Activated CD4-positive, alpha-beta T cell treated with anti-CD3 and anti-CD28 coated beads, Interleukin-2, amount 10 ng/mL, durations not matched to agents 24 days and 14 days (primary cell): ENCODE measurements at places on chromosomes 16 and 17. TPM values are rescaled to one million over a fixed set of nuclear protein-coding genes. Genes with fewer than 3 reads are reported as not detected.

GRCh38 chr16:57995721-57996405, 4.6 kb downstream of the ZNF319 start:
- H3K4me1 ChIP-seq = peaks cover 32% of the 10 kb centered on the region
- H3K4me3 ChIP-seq = no peak overlapping the region
- DNase-seq = no peak
- no peaks in the 10 kb centered on the region for H3K27me3 ChIP-seq
- H3K27ac ChIP-seq = no peak overlapping the region

CDH13 gene
- not detected in 2 replicates for total RNA-seq

- H3K27ac ChIP-seq = no peak overlapping the region
- DNase-seq = no peak
- no peak overlapping the region for H3K4me3 ChIP-seq
- no peaks in the 10 kb centered on the region for H3K36me3 ChIP-seq
Observed at GRCh38 chr16:88334778-88335720, 47.7 kb upstream of the ZNF469 start.

KRTAP9-8 gene
- not detected in 2 replicates for total RNA-seq

DNA sequence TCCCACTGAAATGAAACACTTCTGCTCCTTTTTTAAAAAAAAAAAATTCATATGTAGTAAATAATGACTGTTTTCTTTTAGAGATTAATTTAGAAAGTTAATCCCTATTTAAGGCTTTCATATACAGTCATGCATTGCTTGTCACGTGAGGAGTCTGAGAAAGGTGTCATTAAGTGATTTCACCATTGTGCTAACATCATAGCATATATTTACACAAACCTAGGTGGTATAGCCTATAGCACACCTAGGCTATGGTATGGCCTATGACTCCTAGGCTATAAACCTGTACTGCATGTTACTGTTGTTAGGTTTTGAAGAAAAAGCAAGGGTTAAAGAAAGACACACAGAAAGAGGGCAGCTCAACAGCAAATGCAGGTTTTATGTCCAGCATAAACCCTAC, 13.7 kb downstream of the PPY start:
- H3K4me1 ChIP-seq = peaks cover 17% of the 10 kb centered on the region
- DNase-seq = no peak
- H3K27ac ChIP-seq = no peak overlapping the region
- H3K27me3 ChIP-seq = peaks cover 23% of the 10 kb centered on the region
- no peak overlapping the region for H3K4me3 ChIP-seq

SMTNL2 gene
- not detected in 2 replicates for total RNA-seq

- no peaks in the 10 kb centered on the region for H3K27me3 ChIP-seq
- H3K4me3 ChIP-seq = no peak overlapping the region
- H3K36me3 ChIP-seq = no peaks in the 10 kb centered on the region
- peak; percentile 72 for DNase-seq
Observed at GRCh38 chr17:72931163-72931562, 161.3 kb downstream of the SLC39A11 start.

DNA sequence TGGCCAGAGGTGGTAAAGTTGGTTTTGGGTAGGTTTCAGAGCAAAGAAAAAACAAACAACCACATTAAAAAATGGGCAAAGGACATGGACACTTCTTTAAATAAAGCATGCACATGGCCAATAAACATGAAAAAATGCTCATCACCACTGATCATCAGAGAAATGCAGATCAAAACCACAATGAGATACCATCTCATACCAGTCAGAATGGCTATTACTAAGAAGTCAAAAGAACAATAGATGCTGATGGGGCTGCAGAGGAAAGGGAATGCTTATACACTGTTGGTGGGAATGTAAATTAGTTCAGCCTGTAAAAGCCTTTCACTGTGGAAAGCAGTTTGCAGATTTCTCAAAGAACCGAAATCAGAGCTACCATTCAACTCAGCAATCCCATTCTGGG, 598.4 kb upstream of the SOX9 start:
- no peak overlapping the region for H3K4me3 ChIP-seq
- no peaks in the 10 kb centered on the region for H3K4me1 ChIP-seq
- no peaks in the 10 kb centered on the region for H3K27me3 ChIP-seq
- no peaks in the 10 kb centered on the region for H3K36me3 ChIP-seq
- H3K27ac ChIP-seq = no peak overlapping the region
- no peak for DNase-seq

KCNJ18 gene
- total RNA-seq = not detected in 2 replicates

MPP3 gene
- total RNA-seq = 0.63 TPM in 1 of 2 replicates, not detected in the other

- peaks cover 3% of the 10 kb centered on the region for H3K4me1 ChIP-seq
- H3K27ac ChIP-seq = no peak overlapping the region
- no peak overlapping the region for H3K4me3 ChIP-seq
- DNase-seq = no peak
- no peaks in the 10 kb centered on the region for H3K27me3 ChIP-seq
- no peaks in the 10 kb centered on the region for H3K36me3 ChIP-seq
Observed at GRCh38 chr16:73735018-73735417, 561.6 kb upstream of the PSMD7 start.

DNA sequence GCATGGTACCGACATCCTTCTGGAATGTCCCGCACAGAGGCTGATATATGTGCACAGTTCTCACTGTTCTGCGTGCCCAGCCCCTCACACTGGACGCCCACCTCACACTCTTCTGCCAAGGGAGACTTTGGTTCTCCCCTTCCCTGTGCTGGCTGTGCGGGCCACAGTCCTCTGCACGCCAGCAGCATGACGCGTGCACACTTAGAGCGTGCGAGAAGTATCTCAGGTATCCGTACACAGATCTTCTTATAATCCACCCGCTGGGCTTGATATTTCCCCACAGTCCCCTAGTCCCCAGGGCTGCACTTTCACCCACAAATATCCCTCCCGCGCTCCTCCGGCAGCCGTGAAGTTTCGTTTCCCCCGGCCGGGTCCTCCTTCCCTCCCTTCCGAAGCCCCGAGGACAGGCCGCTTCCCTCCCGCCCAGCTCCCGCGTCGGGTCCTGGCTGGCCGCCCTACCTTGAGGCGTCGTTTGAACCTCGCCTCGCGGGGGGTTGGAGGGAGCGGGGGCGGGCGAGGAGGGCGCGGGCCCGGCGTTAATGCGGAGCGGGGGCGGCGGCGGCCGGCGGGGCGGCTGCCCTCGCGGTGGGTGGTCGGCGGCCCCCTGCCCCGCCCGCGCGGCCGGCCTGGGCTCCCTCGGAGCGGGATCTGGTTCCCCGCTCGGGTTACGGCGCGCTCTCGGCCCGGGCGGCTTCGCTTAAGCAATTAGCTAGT, 5.0 kb upstream of the FOXF1 start:
- H3K27ac ChIP-seq = no peak overlapping the region
- no peak overlapping the region for H3K4me3 ChIP-seq

GRCh38 chr17:10775058-10775457, 28.8 kb downstream of the TMEM238L start:
- no peak for DNase-seq
- no peaks in the 10 kb centered on the region for H3K27me3 ChIP-seq
- no peak overlapping the region for H3K27ac ChIP-seq
- H3K36me3 ChIP-seq = no peaks in the 10 kb centered on the region
- no peaks in the 10 kb centered on the region for H3K4me1 ChIP-seq
- no peak overlapping the region for H3K4me3 ChIP-seq

ACSM3 gene
- 2.7 and 3.5 TPM in 2 replicates for total RNA-seq

DNA sequence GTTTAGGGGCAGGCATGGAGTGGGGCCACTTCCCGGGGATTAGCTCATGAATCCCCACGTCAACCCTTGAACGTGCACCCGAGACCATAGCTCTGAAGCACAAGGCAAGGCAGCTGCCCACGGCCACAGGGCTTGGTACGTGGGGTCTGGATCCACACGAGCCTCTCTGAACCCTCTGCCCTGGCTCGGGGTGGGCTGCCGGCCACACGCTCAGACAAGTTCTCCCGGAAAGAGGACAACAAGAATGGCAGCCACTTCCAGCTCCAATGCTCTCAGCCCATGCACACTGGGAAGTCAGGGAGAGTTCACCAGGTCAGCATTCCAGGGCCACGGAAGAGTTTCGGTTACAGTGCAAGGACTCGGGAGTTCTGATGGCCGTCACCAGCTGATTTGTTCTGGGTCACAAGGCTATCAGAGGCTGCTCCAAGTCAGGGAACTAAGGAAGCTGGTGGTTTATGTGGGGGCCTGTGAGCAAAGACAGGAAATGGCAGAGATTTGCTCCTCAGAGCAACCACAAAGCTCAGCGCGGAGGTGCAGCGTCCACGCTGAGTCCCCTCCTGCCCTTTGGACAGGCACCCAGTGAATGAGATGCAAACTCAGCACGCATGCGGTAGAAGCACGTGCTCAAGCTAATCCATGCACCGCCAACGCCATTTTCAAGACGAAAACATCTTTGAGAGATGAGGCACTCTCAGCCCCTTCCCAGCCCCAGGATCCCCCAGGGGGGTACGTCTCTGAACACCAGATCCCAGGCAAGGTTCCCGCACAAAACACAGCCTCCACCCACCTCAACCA, 356.4 kb downstream of the FOXL1 start:
- no peak overlapping the region for H3K27ac ChIP-seq
- DNase-seq = no peak
- no peaks in the 10 kb centered on the region for H3K36me3 ChIP-seq
- peaks cover 2% of the 10 kb centered on the region for H3K4me1 ChIP-seq

DNA sequence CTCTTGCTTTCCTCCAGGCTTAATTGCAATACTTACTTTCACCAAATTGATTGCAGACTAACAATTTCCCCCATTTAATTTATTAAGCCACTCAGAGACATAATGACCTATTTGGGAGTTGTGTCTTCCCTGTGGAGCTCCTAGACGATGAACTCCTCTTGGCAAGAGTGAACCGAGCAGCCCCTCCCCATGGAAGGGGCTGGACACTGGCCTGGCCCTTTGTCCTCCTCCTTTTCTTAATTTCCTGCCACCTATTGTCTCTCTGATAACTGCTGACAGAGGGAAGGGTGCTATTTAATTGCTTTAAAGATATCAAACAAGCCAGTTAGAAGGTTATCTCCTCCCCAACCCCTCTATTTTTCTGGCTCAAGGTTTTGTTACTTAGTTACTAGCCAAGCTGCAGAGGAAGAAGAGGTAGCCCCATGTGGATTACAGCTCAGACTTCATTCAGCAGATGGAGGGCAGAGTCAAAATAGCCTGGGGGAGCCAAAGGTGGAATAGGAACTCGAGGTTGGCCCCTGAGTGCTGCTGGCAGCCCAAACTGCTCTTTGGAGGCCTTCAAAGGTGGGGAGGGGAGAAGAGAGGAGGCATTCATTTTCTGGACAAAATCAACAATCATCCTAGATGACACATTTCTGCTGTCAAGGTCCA, 3.7 kb upstream of the SSTR2 start:
- H3K4me1 ChIP-seq = peaks cover 11% of the 10 kb centered on the region
- no peaks in the 10 kb centered on the region for H3K36me3 ChIP-seq
- DNase-seq = no peak
- H3K27me3 ChIP-seq = peaks cover 49% of the 10 kb centered on the region
- no peak overlapping the region for H3K4me3 ChIP-seq

DNA sequence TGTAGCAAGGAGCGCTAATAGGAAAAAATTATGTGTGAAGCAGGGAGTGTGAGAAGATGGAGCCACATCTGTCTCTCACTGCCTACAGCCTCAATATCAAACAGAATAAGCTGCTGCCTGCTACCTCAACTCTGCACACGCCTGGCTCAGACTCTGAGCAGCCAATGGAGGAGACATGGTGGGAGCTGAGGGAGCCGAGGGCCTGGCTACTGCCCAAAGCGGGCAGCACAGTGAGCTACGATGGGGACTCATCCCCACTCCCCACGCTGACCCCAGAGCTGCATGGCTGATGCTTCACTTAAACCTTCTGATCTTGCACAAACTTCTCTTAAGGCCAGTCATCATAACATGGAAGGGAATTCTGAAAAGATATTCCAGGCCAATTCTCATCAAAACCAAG, 11.1 kb upstream of the FLYWCH2 start:
- DNase-seq = no peak
- peaks cover 4% of the 10 kb centered on the region for H3K27me3 ChIP-seq
- H3K4me1 ChIP-seq = peaks cover 7% of the 10 kb centered on the region

GRCh38 chr17:29007860-29008455, 2.1 kb upstream of the SEZ6 start:
- no peak overlapping the region for H3K27ac ChIP-seq
- peaks cover 5% of the 10 kb centered on the region for H3K4me1 ChIP-seq
- DNase-seq = no peak
- peaks cover 53% of the 10 kb centered on the region for H3K27me3 ChIP-seq
- no peak overlapping the region for H3K4me3 ChIP-seq
- no peaks in the 10 kb centered on the region for H3K36me3 ChIP-seq

DNA sequence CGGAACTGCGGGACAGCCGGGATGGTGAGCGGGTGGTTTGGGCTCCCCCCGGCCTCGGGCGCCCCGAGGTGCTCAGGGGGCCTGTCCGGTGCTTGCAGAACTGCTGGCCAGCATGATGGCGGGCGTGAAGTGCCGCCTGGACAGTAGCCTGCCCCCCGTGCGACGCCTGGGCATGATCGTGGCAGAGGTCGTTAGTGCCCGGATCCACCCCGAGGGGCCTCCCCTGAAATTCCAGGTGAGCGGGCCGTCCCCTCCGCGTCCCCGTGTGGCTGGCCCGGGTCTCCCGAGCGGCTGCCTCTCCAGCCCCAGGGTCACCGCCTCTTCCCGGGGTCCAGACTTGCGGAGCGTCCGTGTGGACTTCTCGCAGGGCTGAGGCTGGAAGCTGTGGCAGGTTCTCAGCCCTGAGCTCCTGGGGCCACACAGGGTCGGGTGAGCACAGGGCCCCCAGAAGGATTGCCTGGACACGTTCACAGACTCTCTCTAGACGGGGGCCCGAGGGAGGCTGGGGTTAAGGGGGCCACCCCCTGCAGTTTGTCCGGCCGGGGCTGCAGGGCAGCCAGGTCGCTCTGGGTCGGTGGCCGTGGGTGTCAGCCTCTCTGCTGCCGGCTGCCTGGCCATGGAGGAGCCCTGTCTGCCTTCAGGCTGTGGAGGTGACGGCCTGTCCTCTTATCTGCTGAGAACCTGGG, 7.4 kb downstream of the TELO2 start:
- H3K27ac ChIP-seq = no peak overlapping the region
- peaks cover 19% of the 10 kb centered on the region for H3K36me3 ChIP-seq
- no peaks in the 10 kb centered on the region for H3K4me1 ChIP-seq
- DNase-seq = no peak
- H3K27me3 ChIP-seq = no peaks in the 10 kb centered on the region

KRTAP9-2 gene
- not detected in 2 replicates for total RNA-seq

CCL7 gene
- not detected in 2 replicates for total RNA-seq

GRCh38 chr17:63138713-63139112, 172.7 kb downstream of the TANC2 start:
- no peak overlapping the region for H3K4me3 ChIP-seq
- no peaks in the 10 kb centered on the region for H3K36me3 ChIP-seq
- DNase-seq = no peak
- peaks cover 2% of the 10 kb centered on the region for H3K27me3 ChIP-seq
- no peaks in the 10 kb centered on the region for H3K4me1 ChIP-seq
- H3K27ac ChIP-seq = no peak overlapping the region

DNA sequence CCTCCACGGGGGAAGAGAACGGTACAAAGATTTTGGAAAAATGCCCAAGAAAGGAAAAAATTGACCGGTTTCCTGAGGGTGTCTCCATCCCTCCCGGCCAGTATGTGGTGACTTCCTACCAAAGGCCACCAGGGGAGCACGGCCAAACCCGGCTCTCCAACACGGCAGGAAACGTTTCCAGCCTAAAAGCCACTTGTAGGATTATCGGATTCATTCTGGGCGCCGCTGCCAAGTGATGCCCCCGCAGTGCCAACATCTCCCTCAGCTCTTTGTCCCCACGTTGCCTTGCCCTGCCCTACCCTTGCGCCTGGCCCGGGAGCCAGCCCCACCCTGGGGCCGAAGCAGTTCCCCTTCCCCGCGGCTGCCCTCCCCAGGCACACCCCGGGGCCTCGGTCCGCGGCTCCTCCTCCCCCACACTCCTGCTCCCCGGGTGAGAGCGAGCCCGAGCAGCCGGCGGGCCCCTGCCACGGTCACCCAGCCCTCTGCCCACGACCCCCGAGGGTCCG, 688 bp downstream of the CRK start:
- H3K4me1 ChIP-seq = peaks cover 24% of the 10 kb centered on the region
- peak overlapping the region; percentile 91 for H3K4me3 ChIP-seq
- peaks cover 19% of the 10 kb centered on the region for H3K36me3 ChIP-seq
- peaks cover 12% of the 10 kb centered on the region for H3K27me3 ChIP-seq
